ENCODE measurements at places on chromosomes 5 and 9.

DNA sequence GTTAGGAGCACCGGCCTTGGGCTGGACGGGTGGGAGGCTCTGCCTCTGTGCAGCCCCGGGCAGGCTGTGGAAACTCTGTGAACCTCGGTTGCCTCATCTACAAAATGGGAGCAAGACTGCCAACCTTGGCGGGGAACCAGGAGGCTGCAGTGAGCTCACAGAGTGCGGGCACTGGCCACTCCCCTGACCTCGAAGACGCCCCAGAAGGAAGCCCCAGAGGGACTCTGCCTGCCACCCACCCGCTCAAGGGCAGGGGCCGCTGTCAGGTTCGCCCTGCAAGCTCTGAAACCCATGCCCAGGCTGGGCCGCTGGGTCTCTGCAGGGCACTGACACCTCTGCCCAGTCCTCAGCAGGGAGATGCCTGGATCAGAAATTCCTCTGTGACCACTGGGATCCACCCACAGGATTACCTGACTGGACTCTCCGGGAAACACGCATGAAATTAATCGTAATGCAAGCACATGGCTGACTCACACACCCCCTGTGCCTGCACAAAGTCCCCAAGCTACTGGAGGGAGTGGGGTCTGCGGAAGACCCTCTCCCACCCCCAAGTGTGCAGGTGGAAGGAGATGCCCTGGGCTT is 7.4 kb downstream of the CCDC187 start:
- DNase-seq = no peak

DNA sequence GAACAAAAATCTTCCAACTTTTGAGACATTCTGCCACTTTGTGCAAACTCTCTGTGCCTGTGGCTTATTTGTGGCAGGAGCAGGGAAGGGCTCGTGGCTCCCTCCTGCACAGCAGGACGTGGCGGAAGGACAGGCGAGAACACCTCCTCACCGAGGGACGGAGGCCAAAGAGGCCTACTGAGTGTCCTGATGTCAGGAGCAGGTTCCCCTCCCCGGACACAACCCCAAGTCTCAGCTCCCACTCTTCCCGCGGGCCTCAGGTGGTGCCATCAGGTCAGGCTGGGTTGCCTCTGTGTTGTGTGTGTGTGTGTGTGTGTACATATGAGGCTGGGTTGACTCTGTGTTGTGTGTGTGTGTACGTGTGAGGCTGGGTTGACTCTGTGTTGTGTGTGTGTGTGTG is 136.8 kb upstream of the LPCAT1 start:
- DNase-seq = no peak

DNA sequence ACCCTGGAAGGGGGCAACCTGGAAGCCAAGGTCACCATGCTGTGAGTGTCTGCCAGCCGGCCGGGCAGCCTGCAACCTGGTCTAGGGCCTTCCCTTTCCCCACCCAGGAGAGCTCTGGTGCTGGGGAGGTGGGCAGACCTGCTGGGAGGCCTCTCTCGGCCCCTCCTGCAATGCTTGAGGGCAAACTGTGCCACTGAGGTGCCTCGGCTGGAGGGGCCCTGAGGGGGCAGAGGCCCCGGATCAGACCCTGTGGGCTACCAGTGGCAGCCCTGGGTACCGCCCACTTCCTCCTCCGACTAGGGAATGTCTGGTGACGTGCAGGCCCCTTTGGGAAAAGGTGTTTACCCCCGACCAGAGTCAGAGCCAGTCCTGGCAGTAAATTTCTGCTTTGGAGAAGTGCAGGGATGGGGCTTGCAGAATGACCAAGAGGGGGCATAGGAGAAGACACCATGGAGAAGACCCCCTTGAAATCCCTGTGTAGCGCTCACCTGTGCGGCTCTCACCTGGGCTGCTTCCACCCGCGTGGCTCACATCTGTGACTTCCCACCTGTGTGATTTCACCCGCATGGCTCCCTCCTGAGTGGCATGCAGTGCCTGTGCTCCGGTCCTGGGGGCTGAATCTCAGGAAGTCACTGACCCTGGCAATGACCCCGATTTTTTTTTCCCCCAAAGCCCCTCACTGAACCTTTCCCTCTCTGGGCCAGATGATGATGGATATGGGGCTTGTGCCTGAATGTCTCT is 1.1 kb downstream of the LCN1 start:
- no peak for DNase-seq

DNA sequence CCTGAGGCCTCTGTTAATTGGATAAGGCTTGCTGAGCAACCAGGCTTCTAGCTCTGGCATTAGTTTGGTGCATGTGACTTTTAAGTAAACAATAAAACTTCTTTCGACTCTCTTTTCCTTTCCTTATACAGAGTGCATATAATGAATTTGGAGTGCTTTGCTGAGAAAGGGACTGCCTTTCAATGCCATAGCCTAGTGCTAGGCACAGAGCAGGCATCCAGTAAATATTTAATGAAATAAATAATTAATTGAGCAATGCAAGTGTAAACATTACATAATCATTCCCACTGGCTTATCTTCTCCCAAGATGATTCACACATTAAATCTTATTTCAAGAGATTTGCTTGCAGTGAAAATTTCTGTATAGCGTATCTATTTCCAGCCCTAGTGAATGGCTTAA is 74.1 kb downstream of the NMUR2 start:
- no peak for DNase-seq

DNA sequence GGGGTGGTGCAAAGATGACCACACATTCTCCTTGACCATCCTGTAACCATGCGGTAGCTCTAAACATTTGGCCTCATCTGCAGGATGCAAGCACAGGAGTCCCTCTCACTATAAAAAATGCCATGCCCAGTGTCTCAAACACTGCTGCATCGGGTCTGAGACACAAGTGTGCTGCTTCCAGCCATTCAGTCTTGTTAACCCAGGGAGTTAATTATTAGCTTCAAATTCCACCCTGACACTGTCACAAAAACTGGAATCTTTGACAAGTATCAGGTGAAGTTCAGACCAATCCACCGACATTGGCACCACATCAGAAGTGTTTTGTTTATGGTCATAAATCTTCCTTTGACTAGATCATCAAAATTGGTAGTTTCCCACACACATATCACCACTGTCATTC is 119.1 kb upstream of the RASEF start:
- no peak for DNase-seq

- no peak for DNase-seq
Measured at GRCh38 chr9:104923740-104924139, 4.2 kb downstream of the ABCA1 start.

- no peak for DNase-seq
Measured at GRCh38 chr5:146461319-146461718, 14.2 kb downstream of the TCERG1 start.

DNA sequence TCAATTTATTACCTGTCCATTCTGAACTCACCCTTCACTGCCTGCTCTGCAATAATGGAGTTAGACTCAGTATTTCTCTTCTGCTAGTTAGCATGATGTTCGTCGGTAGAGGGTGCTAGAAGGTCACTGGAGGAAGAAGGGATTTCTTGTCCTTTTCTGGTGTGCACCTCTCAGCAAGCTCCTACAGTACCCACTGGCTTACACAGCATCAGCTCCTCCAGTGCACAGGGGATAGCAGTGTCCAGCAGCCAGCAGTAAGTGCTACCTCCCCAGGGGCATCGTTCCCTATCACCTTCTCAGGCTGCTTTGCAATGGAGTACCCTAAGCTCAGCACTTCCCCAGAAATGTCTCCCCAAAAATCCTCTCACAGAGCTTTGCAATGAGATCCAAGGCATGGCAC is 45.9 kb upstream of the APC start:
- DNase-seq = peak; percentile 44
